ENCODE measurements at places on chromosomes 2 and 18.

DNA sequence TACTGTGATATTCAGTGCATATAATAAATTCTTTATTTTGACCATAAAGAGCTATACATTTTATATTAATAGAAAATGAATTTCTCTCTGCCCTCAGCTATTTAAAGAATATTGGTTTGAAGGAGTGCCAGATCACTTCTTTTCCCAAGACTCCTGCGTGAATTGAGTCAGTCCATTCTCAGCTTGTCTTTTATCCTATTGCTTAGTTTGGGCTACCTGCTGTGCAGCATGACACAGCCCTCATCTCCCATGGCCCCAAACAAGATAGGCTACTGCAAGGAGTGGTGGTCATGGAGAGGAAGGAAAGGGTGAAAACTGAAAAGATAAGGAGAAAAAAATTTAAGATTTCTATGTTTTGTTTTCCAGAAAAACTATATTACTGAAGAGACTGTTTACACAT lies 10.1 kb upstream of the FBXO11 start:
- no peak for DNase-seq

- DNase-seq: no peak
Observed at GRCh38 chr18:79825913-79826312, 28.2 kb downstream of the KCNG2 start.

DNA sequence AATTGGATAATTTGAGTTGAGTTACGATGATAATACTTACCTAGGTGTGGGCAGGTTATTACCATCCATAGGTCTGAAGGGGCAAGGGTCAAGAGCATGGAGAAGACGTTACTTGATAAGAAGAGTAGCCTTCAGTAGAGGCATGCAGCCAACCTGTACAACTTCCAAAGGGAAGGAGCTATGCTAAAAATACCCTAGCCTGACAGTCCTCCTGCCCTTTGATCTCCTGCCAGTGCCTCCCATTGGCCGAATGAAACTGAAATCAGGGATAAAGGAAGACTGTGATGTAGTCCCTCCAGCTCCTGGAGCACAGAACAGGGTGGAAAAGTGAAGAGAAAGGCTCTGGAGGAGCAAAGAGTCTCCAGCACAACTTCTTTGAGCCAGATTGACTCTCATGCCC lies 487.4 kb downstream of the ADCYAP1 start:
- DNase-seq: no peak

DNA sequence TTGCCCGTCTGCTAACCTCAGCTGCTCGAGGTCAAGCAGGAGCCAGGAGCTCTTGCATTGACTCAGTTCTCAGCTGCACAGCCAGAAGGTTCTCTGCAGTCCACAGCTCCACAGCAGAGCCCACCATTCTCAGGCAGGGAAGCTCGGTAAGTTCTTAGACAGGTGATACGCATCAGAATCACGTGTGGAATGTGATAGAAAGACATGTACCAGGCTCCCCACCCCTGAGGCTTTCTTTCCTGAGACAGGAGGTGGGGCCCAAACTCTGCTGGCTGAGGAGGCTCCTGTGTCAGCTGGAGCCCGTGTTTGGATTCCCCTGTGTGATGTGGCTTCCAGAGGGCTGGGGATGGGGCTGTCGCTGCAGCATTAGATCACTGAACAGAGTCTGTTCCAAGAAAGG lies 28.0 kb downstream of the DIPK1C start:
- DNase-seq: no peak

- no peak for DNase-seq
Observed at GRCh38 chr18:48342125-48342524, 67.1 kb downstream of the ZBTB7C start.

GRCh38 chr18:58922995-58923394 lies 58.3 kb downstream of the ZNF532 start:
- no peak for DNase-seq

Data from adipocyte (in vitro differentiated cells).